ENCODE measurements at places on chromosomes 7 and 10.

- DNase-seq: no peak
Observed at GRCh38 chr7:7681191-7681935, 37.0 kb downstream of the RPA3 start.

GRCh38 chr7:143988976-143989745 lies 11.0 kb upstream of the OR6B1 start:
- no peak for DNase-seq

GRCh38 chr10:132539894-132540293 lies 2.3 kb downstream of the INPP5A start:
- no peak for DNase-seq

GRCh38 chr7:42843205-42843800 lies 68.6 kb downstream of the C7orf25 start:
- DNase-seq: no peak

GRCh38 chr7:44398511-44398911 lies 73.1 kb upstream of the CAMK2B start:
- no peak for DNase-seq

DNA sequence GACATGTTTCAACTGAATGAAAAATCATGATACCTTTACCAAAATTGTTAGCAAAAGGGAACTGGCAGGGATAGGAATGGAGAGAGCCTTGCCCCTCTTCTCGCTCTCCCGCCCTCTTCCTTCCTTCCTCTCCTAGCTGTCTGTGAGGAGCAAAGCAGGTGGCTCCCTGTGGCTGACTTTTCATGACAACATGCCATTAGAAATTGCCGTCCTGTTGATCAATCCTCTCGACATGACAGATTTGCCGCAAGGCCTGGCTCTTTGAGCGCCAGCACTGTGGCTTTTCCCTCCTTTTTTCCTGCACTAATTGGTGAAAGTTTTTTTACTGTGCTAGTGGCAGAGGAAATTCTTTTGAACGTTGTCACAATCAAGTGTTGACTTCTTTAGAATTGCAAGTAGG lies 171.1 kb downstream of the TCF7L2 start:
- DNase-seq: no peak

DNA sequence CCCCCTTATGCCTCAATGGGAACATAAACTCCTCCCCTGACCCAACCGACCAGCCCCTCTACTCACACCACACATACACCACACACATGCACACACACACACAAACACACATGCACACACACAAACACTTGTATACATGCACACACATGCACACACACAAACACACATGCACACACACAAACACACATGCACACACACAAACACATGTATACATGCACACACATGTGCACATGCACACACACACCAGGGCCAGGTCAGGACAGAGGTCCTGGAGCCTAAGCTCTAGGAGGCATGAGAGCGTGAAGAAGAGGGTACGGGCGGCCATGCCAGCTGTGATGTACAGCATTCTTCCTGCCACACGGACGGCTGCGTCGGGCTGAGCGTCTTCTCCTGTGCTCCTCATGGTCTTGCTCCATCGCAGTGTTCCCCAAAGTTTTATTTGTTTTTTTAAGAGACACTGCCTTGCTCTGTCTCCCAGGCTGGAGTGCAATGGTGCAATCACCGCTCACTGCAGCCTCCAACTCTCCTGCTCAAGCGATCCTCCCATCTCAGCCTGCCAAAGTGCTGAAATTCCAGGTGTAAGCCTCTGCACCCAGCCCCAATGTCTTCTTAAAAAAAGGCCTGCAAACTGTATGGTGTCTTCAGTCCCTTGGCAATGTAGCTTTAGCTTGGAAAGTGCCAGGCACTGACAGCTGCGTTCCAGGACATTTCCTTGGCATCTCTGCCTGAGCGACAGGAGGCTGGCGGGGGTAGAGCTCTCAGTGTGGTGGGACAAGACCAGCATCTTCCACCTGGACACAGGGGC lies 38.8 kb upstream of the INPP5A start:
- no peak for DNase-seq

GRCh38 chr7:120184866-120185265 lies 88.1 kb upstream of the KCND2 start:
- DNase-seq: no peak

DNA sequence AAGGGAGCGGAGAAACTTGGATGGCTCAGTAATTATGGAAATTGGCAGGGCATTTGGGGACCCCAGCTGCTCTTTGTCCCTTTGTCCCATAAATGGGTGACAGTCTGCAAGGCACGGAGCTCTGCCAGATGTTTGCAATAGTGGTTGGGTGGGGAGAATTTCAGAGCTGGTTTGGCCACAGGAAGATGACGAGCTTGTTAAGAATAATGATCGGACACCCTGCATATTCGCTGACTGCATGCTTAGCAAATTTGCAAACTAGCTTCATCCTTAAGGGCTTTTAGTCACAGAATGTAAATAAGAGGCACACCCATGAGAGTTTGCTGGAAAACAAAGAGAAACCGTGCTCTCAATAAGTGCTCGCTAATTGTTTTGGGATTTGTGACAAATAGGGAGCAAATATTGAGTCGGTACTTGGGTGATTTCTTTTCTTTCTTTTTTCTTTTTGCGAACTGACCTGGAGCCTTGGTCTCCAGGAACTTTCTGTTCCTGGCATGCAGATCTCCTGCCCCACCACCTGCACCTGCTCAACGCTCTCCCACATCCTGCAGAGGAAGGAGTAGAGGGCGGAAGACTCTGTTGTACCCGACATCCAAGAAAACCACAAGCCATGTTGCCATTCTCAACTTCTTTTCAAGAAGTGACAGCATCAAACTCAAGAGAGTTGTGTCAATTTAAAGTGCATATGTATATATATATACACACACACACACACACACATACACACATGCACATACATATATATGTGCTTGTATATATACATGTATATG lies 238.9 kb downstream of the CAMK1D start:
- DNase-seq: no peak

- no peak for DNase-seq
Observed at GRCh38 chr10:69474742-69475432, 23.6 kb downstream of the TSPAN15 start.

DNA sequence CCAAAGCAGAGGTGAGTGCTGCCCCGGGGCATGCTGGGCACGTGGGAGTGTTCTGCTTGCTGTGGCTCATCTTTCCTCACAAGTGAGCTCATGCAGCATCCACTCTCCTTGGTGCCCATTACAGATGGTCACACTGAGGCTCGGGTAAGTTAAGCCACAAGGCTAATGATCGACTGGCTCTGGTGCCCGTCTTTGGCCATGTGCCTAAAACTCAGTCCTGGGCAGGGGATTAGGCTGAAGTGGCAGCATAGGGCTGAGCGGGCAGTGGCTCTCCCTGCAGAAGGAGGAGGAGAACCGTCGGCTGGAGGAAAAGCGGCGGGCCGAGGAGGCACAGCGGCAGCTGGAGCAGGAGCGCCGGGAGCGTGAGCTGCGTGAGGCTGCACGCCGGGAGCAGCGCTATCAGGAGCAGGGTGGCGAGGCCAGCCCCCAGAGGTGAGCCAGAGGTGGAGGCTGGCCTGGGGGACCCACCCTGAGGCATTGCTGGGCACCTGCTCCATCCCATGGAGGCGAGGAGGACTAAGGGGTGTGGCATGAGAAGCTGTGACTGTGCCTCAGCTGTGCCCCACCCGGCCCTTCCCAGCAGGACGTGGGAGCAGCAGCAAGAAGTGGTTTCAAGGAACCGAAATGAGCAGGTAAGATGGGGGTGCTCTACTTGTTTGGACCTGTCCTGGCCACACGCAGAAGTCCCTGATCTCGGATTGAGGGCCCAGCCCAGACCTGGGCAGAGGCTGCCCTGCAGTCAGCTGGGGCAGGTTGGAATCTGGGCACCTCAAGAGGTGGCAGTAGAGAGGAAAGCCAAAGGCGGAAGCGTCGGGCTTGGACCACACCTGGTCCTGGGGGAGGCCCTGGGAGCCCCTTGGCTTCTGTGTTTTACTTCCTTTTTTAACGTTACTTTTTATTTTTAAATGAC lies 7.3 kb downstream of the PGAM2 start:
- no peak for DNase-seq

DNA sequence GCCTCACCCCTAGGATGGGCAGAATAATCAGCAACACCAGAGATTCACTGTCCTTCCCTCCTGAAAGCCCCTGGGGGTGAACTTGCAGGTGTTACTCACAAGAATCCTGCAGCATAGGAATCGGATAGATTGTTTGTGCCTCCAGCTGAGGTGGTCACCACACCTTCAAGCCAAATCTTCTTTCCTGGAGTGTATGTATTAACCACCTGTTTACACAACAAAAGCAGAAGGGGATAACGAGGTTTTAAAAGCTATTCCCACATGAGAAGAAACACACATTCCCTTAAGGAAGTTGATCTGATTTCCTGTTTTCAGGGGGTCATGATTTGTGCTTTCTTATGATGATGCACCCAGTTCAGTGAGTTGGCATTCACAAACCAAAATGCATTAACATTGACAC lies 173.8 kb upstream of the HPS1 start:
- no peak for DNase-seq

- no peak for DNase-seq
Observed at GRCh38 chr7:121005996-121006584, 17.6 kb downstream of the CPED1 start.

DNA sequence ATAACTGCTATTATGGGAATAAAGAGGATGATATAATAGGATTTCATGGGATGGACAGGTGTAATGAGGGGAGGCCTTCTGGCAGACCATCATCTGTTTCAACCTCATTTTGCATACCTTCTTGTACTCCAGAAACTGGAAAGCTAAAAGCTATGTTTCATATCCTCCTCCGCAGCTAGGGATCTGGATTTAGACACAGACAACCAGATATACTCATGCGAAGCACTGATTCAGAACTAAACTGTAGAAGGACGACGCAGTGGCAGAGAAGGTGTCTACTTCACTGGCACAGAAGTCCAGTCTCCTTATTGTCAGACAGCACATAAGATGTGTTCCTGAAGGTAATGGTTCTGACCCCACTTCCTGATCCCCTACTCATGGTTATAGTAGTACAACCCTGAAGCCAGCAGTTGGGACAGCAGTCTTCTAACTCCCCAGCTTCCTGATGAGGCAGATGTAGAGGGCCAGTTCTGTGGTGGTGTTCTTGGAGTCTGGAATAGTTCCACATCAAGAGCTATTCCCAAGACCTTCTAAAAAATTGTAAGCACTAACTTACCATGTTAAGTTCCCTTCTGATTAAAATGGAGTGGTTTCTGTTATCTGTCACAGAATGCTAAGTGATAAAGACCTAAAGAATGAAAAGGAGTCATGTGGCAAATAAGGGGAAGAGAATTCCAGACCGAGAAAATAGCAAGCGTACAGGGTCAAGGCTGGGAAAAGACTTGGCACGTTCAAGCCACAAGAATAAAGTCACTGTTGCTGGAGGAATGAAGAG lies 550.3 kb downstream of the GRM8 start:
- DNase-seq: no peak

GRCh38 chr7:120521761-120522737 lies 249.1 kb downstream of the KCND2 start:
- DNase-seq: no peak

DNA sequence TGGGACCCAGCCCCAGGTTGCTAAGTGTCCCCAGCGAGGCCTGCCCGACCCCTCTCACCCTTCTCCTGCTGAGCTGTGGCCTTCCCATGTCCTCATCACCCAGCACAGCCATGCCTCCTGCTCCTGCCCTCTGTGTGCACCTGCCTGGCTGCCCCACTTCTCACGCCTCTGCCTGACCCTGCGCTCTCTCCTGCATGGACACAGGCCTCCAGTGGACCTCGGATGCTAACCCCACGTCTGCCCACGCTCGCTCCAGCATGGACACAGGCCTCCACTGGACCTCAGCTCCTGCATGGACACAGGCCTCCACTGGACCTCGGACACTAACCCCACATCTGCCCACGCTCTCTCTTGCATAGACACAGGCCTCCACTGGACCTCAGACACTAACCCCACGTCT lies 111.6 kb downstream of the ADARB2 start:
- DNase-seq: no peak

DNA sequence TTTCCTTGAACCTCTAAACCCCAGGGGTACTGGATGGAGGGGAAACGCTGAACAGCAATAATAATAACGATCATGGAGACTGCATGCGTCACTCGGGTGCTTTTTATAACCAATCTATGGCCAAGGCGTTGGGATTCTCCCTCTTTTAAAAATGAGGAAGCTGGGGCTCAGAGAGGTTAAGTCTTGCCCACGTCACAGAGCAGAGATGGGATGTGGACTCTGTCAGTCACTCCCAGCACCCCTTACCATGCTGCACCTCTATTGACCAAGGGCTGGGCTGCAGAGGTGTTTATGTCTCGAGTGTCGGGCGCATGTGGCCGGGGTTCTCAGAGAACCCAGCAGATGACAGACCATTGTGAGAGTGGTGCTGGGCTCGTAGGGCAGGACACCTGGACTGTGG lies 129.9 kb downstream of the CDH23 start:
- no peak for DNase-seq

DNA sequence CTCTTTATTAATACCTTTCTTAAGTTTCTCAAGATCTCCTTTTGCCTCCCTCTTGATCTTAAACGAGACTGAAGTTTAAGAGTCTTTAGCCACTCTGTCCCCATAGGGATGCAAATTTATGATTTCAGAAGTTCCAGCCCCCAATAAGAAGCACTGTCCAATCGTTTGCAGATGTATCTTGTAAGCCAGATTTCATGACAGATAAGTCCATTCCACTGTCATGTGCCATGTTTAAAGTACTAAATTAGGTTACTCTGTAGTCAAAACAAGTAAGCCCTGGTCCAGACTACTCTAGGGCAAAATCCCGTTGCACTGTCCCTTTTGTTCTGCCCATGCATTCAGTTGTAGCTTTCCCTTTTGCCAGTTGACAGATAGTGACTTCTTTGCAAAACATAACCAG lies 157.2 kb upstream of the KAT6B start:
- no peak for DNase-seq

DNA sequence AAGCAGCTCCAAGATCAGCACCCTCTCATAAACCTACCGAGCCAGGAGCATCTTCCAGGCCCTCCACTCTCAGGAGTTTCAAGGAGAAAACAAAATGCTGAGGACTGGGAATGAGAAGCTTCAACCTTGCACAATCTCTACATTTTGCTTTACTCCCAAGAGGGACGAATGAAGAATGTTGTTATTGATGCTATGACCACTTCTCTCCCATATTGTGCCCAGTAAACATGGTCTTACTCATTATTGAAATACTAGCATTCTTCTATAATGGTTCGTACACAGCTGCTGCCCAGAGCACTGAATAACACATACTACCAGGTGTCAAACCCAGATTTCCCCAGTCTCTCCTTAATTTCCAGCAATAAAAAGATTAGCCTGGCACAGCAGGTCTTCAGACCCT lies 63.4 kb upstream of the BET1 start:
- no peak for DNase-seq

DNA sequence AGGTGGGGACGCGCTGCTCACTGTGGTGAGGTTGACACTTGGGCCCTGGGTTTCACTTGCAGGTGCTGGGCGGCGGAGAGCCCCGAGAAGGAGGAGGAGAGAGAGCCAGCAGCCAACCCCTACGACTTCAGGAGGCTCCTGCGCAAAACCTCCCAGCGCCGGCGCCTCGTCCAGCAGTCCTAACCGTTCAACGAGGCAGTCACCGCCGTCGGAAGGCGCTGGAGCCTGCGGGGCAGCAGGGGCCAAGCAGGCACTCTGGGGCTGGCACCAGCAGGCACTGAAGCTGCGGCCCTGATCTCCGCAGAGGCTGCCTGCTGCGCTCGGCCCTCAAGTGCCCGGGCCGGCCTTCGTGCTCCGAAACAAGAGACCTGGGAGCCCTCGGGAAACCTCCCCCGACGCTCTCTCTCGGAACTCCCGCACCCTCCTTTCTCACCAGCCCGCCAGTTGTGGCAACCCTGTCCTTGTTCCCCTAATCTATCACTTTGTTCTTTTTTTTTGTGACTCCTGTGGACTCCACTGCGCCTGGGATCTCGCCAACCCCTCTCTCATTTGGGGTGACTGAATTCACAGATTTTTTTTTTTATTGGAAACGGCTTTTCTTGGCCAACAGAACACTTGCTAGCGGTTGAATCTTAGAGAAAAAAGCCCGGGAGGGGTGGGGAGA lies 4.7 kb upstream of the GAD2 start:
- no peak for DNase-seq

Data from stimulated activated CD4-positive, alpha-beta T cell treated with anti-CD3 and anti-CD28 coated beads, Interleukin-15, amount 100 ng/mL, for 1 hour (primary cell).